MCF 10A (cell line): ENCODE measurements at places on chromosomes 7 and 10. TPM values are rescaled to one million over a fixed set of nuclear protein-coding genes. Genes with fewer than 3 reads are reported as not detected.

Gene PLPP4
- total RNA-seq = 0.86 and 1.3 TPM in 2 replicates

Gene DBNL
- total RNA-seq = 49.7 and 52.9 TPM in 2 replicates

Gene PEX1
- total RNA-seq = 12.4 and 12.6 TPM in 2 replicates

Gene FZD1
- 3.3 and 4.4 TPM in 2 replicates for total RNA-seq

Gene NANOS1
- 2.2 and 3.8 TPM in 2 replicates for total RNA-seq

Gene HSPA12A
- 9.1 and 13.1 TPM in 2 replicates for total RNA-seq

Gene PNLIPRP1
- not detected in 2 replicates for total RNA-seq

Gene CRPPA
- 0.81 and 1.1 TPM in 2 replicates for total RNA-seq

Gene NYAP1
- 0.21 TPM in 1 of 2 replicates, not detected in the other for total RNA-seq

Gene HEPACAM2
- total RNA-seq = not detected in 2 replicates

Gene FXYD4
- total RNA-seq = not detected in 2 replicates

Gene MCM10
- total RNA-seq = 3.5 and 6.0 TPM in 2 replicates

Gene FFAR4
- total RNA-seq = not detected in 2 replicates

Gene RHOBTB1
- total RNA-seq = 0.70 and 1.5 TPM in 2 replicates

Gene ENTPD1
- not detected in 2 replicates for total RNA-seq

Gene HABP2
- total RNA-seq = not detected in 2 replicates

Gene ITIH5
- total RNA-seq = not detected in 2 replicates

Gene CDH23
- 0.02 and 0.07 TPM in 2 replicates for total RNA-seq

Gene TCERG1L
- not detected in 2 replicates for total RNA-seq

Gene OR2A25
- total RNA-seq = not detected in 2 replicates

Gene PODXL
- 1.6 and 1.7 TPM in 2 replicates for total RNA-seq

Gene TMEM176A
- not detected in 2 replicates for total RNA-seq
